Nephron progenitor cell (in vitro differentiated cells): ENCODE measurements at places on chromosomes 5 and 9.

DNA sequence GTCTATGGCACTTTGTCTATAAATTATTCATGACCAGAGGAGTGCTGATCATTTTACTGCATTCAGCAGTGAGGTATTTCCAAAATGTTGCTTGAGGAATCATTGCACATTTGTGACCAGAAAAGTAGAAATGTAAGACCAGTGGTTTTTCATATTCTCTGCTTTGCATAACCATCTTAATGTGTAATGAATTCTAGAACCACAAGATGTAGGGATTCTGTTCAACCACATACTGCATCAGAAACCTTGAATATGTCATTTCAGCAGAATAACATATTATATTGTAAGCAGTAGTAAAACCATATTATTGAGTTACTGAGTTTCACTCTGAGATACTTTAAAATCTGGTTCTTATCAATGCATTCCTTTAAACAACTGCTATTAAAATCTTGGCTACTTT lies 1243.4 kb downstream of the MAT2B start:
- no peaks in the 10 kb centered on the region for H3K27me3 ChIP-seq
- H3K4me1 ChIP-seq: no peaks in the 10 kb centered on the region
- H3K4me3 ChIP-seq: no peak overlapping the region
- no peak for DNase-seq
- no peak overlapping the region for H3K27ac ChIP-seq

- no peaks in the 10 kb centered on the region for H3K36me3 ChIP-seq
- H3K4me1 ChIP-seq: no peaks in the 10 kb centered on the region
- peaks cover 8% of the 10 kb centered on the region for H3K27me3 ChIP-seq
- no peak for DNase-seq
- H3K27ac ChIP-seq: no peak overlapping the region
These were observed 226.1 kb downstream of the GOLPH3 start for GRCh38 chr5:31948006-31948405.

DNA sequence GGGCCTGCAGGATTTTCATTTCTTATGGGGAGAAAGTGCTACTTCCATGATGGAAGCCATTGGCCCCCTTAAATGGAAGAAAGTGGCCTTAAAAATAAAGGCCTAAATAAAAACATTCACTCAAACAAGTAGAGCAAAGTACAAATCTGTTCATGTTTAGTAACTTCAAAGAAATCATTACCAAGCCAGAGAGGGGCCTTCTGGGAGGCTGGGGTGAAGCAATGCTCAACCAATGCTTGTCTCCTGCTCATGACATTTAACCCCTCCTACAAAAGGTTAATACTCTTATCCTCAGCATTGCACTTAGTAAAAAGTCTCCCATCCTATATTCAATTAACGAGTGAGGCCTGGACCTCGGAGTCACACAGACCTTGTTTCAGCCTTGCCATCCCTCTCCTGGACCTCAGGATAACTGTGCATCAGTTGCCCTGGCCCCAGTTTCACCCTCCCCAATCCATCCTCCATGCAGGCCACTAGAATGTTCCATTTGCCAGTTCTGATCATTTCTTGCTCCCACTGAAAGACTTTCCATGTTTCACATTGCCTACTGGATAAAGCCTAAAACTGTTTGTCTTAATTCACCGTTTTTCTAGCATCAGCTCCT lies 36.9 kb upstream of the ALDH1B1 start:
- peaks cover 57% of the 10 kb centered on the region for H3K4me1 ChIP-seq
- no peak overlapping the region for H3K27ac ChIP-seq
- H3K27me3 ChIP-seq: peaks cover 13% of the 10 kb centered on the region

DNA sequence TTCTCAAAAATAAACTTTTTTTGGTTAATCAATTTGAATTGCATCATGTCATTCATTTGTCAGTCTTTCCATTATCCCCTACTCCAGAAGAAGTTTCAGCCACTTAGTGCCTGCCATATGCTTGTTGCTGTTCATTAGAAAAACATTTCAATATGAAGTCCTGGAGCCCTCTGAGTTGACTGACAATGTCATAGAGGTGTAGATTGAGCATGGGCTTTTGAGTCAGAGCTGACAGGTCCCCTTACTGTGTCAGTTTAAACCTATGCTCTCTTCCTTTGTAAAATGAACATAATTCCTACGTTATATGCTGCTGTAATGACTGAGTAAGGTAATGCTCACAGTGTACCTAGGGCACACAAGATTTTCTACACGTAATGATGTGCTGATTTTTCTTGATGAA lies 114.0 kb downstream of the CTNND2 start:
- H3K4me1 ChIP-seq: peaks cover 3% of the 10 kb centered on the region
- H3K4me3 ChIP-seq: no peak overlapping the region
- H3K27ac ChIP-seq: no peak overlapping the region
- H3K36me3 ChIP-seq: no peaks in the 10 kb centered on the region
- no peak for DNase-seq

- H3K27ac ChIP-seq: no peak overlapping the region
- peaks cover 9% of the 10 kb centered on the region for H3K4me1 ChIP-seq
- H3K27me3 ChIP-seq: no peaks in the 10 kb centered on the region
These were observed 564.3 kb downstream of the ZNF608 start for GRCh38 chr5:124182133-124182532.

DNA sequence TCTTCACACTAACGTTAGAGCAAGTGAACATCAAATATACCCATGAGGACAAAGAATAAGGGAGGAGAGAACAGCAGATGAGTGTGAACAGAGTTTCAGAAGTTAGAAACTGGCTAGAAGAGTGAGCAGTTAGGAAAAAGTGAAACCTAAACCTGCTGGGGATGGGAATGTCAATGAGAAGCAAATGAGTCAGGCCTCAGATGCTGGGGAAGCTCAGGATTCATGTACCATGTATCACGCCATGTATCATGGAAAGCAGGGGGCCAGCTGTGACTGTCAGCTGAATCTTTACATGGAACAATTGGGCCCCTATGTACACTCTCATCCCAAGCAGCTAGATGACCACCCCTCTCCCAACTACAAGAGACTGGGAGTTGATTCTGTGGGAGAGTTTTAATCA lies 16.2 kb downstream of the GDF9 start:
- DNase-seq: no peak
- H3K27ac ChIP-seq: no peak overlapping the region
- H3K4me3 ChIP-seq: no peak overlapping the region
- no peaks in the 10 kb centered on the region for H3K4me1 ChIP-seq
- H3K27me3 ChIP-seq: peaks cover 14% of the 10 kb centered on the region

DNA sequence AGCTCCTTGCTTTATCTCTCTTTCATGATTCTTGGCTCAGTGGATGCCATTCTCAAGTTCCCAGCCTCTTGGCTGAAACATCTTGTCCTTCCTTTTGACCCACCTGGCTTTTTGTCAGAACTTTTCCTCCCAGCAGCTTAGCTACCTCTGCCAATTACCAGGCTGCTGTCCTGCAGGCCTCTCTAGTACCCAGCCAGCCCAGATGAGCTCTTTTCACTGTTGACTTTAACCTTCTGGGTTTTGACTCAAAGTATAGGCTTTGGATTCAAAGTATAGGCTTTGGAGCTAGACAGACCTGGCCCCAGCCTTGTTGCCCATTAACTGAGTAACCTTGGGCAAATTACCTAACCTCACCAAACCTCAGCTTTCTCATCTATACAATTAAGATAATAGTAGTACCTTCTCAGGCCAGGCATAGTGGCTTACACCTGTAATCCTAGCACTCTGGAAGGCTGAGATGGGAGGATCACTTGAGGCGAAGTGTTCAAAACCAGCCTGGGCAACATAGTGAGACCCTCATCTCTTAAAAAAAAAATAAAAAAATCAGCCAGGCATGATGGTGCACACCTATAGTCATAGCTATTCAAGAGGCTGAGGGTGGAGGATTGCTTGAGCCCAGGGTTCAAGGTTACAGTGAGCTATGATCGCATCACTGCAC lies 6.6 kb upstream of the TMEFF1 start:
- no peaks in the 10 kb centered on the region for H3K36me3 ChIP-seq
- no peak overlapping the region for H3K27ac ChIP-seq
- H3K27me3 ChIP-seq: peaks cover 14% of the 10 kb centered on the region
- H3K4me1 ChIP-seq: peaks cover 27% of the 10 kb centered on the region

DNA sequence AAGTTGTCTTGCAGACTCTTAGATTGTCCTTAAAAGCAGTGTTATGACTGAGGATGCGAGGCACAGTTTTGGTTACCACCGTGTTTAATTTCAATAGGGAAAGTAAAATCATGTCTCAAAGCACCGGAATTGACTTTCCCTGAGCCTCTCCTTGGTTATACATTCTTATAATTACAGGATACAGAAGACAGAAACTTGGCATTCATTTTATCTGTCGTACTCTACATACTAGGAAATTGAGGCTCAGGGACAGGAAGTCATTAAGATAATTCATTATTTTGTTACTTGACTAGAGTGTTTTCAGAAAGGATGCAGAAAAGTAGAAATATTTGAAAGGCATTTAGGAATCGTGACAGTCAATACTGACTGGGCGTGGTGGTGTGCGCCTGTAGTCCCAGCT lies 54.0 kb upstream of the SPATA31D4 start:
- H3K27me3 ChIP-seq: no peaks in the 10 kb centered on the region
- H3K36me3 ChIP-seq: no peaks in the 10 kb centered on the region
- H3K27ac ChIP-seq: no peak overlapping the region
- H3K4me3 ChIP-seq: no peak overlapping the region

- H3K27me3 ChIP-seq: peaks cover 6% of the 10 kb centered on the region
- no peak overlapping the region for H3K4me3 ChIP-seq
- H3K4me1 ChIP-seq: no peaks in the 10 kb centered on the region
- no peak overlapping the region for H3K27ac ChIP-seq
- DNase-seq: no peak
These were observed 277.6 kb upstream of the ADAMTS16 start for GRCh38 chr5:4862500-4862899.

GRCh38 chr9:16884952-16885513 lies 14.6 kb upstream of the BNC2 start:
- H3K36me3 ChIP-seq: no peaks in the 10 kb centered on the region
- H3K27ac ChIP-seq: no peak overlapping the region

- peaks cover 6% of the 10 kb centered on the region for H3K27me3 ChIP-seq
- H3K27ac ChIP-seq: no peak overlapping the region
- H3K4me1 ChIP-seq: peaks cover 39% of the 10 kb centered on the region
- H3K36me3 ChIP-seq: peaks cover 29% of the 10 kb centered on the region
- DNase-seq: no peak
These were observed 107.5 kb downstream of the GALNT10 start for GRCh38 chr5:154298065-154298464.

- H3K27me3 ChIP-seq: peaks cover 28% of the 10 kb centered on the region
- no peaks in the 10 kb centered on the region for H3K36me3 ChIP-seq
- H3K27ac ChIP-seq: no peak overlapping the region
- no peak overlapping the region for H3K4me3 ChIP-seq
- peaks cover 42% of the 10 kb centered on the region for H3K4me1 ChIP-seq
These were observed 47.4 kb downstream of the MFAP3 start for GRCh38 chr5:154086146-154086545.

DNA sequence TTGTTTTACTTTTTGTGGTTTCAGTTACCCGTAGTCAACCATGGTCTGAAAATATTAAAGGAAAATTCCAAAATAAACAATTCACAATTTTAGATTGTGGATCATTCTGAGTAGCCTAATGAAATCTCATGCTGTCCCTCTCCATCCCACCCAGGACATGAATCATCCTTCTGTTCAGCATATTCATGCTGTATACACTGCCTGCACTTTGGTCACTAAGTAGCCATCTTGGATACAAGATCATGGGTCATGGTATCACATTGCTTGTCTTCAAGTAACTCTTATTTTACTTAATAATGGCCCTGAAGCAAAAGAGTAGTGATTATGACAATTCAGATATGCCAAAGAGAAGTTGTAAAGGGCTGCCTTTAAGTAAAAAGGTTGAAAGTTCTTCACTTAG lies 536.5 kb upstream of the ACO1 start:
- no peaks in the 10 kb centered on the region for H3K36me3 ChIP-seq
- no peak overlapping the region for H3K27ac ChIP-seq
- H3K4me3 ChIP-seq: no peak overlapping the region

DNA sequence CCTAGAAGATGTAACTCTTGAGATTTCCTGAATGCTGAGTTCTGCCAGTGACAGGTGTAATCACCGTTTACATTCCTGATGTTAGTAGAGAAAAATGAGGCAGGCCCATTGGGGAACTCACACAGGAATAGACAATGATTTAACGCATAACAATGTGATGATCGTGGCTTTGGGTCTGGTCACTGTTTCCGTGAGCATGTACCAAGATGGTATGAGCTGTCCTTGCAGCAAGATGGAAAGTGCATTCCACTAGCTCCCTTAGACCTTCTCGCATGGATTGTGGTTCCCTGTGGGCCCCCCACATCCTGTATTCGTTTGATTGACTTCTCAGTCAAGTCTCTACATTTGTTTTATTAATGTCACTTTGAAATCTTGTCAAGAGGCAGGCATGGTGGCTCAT lies 124.0 kb upstream of the DAP start:
- no peak for DNase-seq
- H3K4me3 ChIP-seq: no peak overlapping the region
- H3K4me1 ChIP-seq: peaks cover 36% of the 10 kb centered on the region
- no peak overlapping the region for H3K27ac ChIP-seq
- peaks cover 16% of the 10 kb centered on the region for H3K36me3 ChIP-seq
- H3K27me3 ChIP-seq: peaks cover 10% of the 10 kb centered on the region

DNA sequence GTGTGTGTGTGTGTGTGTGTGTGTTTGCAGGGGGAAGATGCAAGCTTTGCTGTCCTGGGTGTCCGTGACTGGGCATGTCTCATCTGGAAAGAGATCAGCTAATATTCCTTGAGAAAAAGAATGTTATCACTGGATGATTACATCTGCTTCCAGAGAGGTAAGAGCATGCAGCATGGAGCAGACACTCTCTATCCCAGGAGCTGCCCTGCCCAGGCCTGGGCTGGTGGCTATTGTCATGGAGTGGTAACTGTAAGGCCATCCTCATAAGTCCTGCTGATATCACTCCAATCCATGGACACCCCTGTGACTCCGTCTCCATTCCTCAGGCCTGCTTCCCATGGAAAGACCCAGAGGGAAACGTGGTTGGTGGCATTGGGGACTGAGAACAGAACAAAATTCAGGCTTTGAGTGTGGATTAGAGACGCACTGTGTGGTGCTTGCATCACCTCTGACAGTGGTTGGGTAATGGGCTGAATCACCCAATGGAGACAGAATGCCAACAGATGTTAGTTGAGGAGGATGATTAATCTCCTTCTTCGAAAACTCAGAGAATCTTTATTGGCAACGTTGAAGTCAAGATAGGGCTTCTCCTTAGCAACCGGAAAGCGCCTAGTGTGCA lies 52.0 kb upstream of the KCNIP1 start:
- DNase-seq: no peak
- no peak overlapping the region for H3K4me3 ChIP-seq
- H3K27ac ChIP-seq: no peak overlapping the region
- peaks cover 5% of the 10 kb centered on the region for H3K36me3 ChIP-seq

DNA sequence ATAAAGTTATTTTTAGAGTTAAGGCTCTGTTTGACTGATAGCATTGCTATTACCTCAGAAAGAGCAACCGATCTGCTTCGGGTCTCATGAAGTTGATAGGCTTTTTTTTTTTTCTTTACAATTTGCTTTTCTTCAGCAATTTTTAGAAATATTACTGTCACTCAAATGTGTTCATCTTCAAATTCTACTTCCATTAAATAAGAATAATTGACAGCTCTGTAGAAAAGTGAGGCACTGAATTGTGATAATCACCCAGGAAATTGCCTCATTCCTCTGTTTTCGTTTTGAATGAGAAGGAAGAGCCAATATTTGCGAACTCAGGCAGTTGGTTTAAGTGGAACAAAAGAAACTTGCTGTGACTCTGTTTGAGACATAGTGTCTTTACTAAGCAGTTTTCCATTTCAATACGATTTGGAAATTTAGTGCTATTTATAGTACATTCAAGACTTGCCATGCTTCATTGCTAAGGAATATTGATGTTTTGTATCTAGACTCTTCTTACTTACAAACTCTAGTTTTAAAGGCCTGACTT lies 700.5 kb upstream of the CDH10 start:
- no peaks in the 10 kb centered on the region for H3K4me1 ChIP-seq
- no peak for DNase-seq
- H3K36me3 ChIP-seq: peaks cover 8% of the 10 kb centered on the region
- H3K27me3 ChIP-seq: no peaks in the 10 kb centered on the region

GRCh38 chr5:145341842-145342241 lies 493.3 kb downstream of the PRELID2 start:
- H3K4me1 ChIP-seq: peaks cover 4% of the 10 kb centered on the region
- no peak overlapping the region for H3K4me3 ChIP-seq
- no peaks in the 10 kb centered on the region for H3K27me3 ChIP-seq
- H3K36me3 ChIP-seq: no peaks in the 10 kb centered on the region
- H3K27ac ChIP-seq: no peak overlapping the region
